CD8-positive, alpha-beta T cell (primary cell): ENCODE measurements at places on chromosomes 12 and 14.

DNA sequence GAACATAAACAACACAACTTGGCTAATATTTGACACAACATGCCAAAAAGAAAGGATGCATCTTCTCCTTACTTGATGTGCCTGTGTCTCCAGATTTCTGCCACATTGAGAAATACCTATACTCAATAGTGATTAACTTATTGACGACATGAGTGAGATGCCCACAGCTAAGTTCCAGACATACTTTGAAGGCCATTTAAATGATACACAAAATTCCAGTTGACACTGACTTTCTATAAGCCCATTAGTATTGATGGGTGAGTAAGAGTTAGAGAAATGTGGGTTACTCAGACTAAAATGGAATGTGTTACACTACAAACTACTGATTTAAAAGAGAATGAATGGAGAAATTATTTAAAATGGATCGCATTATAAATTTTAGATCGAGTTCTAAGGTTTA lies 838.2 kb upstream of the MGAT4C start:
- no peak for DNase-seq

GRCh38 chr12:114984634-114985061 lies 300.7 kb upstream of the TBX3 start:
- no peak for DNase-seq

DNA sequence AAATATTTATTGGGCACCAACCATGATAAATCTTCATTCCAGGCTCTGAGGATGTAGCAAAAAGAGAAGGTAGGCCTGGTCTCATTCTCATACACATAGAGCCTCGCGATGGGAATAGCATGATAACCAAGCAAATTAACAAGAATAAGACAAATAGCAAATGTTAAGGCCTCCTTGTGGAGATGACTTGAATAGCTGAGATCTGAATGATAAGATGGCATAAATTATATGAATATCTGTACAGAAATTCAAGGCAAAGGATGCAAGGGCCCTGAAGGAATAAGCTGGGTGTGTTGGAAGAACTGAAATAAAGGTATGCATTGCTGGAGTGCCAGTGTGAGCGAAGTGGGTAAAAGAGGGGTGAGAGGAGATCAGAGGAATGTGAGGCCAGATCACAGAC lies 114.8 kb downstream of the ALX1 start:
- DNase-seq = no peak

DNA sequence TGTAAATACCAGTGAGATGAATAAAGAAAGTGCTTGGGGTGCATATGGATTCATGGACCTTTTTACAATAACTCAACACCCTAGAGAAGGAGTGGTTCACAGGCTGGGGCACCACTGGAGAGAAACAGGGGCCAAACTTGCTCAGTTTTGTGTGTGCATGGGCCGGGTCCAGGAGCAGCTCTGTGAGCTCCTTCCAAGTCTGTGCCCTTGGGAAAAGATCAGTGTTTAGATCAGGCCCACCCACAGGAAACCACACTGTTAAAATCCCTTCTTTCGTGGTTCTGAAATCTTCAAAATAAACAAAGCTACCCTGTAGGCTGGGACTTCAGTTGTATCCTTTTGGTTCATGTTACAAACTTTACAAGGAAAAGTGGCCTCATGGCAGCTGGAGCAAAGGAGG lies 156.1 kb upstream of the TMEM260 start:
- no peak for DNase-seq

- DNase-seq = no peak
Observed at GRCh38 chr14:81352413-81352812, 47.7 kb downstream of the STON2 start.

DNA sequence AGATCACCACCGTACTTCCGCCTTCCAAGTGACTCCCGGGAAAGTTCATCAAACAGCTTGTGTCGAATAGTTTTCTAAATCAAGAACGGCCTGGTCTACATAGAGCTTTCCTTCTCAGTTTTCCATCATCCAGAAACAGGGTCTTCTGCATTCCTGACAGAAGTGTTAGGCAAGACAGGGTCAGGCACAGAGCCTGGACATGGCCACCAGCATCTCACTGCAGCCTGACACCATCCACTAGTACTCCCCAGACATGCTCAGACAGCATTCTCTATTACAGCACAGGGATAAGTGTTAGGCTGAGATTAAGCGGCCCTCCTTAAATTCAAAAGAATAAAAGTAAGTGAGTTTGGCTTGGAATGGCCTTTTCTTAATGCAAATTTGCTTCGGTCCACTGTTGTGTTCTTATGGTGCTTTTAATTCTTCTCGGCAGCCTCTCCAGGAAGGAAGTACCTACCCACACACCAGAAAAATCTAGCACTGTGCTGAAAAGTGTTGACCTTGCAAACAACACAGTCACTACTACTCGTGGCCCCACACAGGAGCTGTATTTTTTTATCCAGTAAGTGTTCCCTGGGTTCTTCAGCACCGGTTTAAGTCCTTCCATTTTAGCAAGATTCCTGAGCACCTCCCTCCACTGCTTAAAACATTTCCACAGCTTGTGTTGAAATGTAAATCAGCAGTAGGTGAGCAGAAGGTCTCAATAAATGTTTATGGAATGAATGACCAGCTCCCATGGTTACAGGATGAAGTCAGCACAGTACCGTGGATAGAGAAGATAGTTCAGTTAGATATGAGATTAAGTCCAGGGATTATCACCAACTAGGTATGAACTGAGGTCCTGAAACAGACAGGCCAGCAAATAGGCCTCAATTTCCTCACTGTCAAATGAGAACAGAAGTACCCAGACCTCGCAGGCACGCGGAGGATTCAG lies 44.1 kb downstream of the SETD3 start:
- DNase-seq = no peak

DNA sequence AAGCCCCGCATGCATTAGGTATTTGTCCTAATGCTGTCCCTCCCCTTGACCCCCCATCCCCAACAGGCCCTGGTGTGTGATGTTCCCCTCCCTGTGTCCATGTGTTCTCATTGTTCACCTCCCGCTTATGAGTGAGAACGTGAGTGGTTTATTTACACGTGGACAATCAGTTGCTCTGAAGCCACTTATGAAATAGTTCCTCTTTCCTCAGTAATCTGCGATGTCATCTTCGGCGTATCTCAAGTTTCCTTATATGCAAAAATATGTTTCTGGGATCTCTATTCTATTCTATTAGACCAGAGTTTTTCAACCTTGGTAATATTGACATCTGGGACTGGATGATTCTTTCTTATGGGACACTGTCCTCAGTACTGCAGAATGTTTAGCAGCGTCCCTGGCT lies 56.0 kb upstream of the DCD start:
- no peak for DNase-seq

- no peak for DNase-seq
Observed at GRCh38 chr12:50533203-50533584, 28.4 kb downstream of the DIP2B start.

- no peak for DNase-seq
Observed at GRCh38 chr12:88860851-88861250, 280.6 kb upstream of the KITLG start.
